ENCODE measurements at places on chromosomes 5 and 9.
A peak's percentile ranks its signal among the peaks of the same experiment; 100 is the strongest.

GRCh38 chr5:171840711-171841522 lies 55.3 kb downstream of the SMIM23 start:
- DNase-seq, result peak; percentile 60

DNA sequence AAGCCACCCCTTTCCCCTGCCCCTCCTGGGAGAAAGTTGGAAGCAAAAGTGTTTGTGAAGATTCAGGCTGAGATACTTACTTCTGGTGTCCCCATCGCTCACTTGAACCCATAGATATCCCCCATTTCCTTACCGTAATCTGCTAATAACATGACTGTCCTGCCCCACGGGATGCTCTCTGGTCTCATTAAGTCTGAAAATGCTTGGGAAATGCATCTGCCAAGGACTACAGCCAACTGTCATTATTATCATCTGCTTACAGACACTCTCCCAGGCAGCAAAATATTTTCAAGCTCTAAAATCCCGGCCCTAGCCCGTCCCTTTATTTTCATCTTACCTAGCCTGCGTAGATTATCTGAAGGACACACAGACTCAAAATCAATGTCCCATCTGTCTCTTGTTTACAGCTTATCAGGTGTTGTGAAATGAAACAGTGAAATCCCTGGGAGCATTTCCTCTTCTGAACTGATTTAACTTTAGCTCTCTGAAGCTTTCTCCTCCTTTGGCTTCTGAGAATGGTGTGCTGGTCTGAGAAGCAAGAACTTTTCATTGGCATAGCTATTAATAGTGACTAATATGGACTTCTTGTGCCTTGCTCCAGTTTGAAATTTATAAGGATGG lies 126.9 kb upstream of the OSMR start:
- no peak for DNase-seq

GRCh38 chr9:104896131-104896530 lies 31.8 kb downstream of the ABCA1 start:
- DNase-seq, result no peak

DNA sequence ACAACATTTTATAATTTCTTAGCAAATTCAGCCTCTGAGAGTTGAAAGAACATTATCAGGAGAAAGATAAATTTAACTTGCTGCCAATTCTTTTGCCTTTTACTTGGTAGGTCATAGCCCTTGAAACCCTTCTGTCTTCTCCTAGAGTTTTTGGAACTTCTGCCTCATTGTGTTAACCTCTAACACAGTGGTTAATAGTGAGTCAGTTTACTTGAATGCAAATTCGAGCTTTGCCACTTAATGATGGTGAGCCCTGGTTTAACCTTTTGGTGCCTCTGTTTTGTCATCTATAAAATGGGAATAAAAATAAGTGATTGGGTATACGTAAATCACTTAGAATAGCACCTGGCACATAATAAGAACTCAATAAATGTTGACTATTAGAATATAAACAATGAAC lies 1.8 kb upstream of the INIP start:
- no peak for DNase-seq

GRCh38 chr9:33453999-33454660 lies 6.7 kb upstream of the AQP3 start:
- no peak for DNase-seq

- DNase-seq, result no peak
These were observed 523.9 kb downstream of the CETN3 start for GRCh38 chr5:89885670-89886069.

DNA sequence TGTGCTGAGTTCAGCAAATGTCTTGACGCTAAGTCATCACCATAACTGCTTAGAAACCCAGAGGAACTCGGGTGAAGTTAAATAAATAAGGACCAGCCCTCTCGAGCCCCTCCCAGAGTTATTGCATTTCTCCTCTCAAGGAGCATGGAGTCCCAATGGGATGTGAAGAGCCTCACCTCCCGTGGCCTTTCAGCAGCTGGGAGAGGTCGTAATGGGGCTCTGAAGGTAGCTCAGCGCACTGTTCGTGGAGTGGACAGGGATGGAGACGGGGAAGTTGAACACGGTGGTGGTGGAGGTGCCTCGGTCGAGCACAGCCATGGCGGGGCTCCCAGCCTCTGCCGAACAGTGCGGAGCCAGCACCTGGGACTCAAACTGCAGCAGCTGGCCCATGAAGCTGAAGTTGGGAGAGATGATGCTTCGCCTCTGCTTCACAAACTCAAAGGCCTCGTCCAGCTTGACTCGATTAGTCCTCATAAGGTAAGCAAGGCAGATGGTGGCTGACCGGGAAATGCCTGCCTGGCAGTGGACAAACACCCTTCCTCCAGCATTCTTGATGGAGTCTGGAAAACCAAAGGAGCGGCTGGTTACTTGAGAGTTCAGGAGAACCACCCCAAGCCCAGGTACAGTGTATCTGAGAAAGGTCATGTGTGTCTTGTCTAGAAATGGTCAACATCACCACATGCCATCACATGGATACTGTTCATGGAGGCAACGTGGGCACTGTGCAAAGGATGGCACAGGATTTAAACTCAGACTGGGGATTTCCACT lies 2.2 kb downstream of the DUSP1 start:
- no peak for DNase-seq
